ENCODE measurements at places on chromosomes 3 and 15.

DNA sequence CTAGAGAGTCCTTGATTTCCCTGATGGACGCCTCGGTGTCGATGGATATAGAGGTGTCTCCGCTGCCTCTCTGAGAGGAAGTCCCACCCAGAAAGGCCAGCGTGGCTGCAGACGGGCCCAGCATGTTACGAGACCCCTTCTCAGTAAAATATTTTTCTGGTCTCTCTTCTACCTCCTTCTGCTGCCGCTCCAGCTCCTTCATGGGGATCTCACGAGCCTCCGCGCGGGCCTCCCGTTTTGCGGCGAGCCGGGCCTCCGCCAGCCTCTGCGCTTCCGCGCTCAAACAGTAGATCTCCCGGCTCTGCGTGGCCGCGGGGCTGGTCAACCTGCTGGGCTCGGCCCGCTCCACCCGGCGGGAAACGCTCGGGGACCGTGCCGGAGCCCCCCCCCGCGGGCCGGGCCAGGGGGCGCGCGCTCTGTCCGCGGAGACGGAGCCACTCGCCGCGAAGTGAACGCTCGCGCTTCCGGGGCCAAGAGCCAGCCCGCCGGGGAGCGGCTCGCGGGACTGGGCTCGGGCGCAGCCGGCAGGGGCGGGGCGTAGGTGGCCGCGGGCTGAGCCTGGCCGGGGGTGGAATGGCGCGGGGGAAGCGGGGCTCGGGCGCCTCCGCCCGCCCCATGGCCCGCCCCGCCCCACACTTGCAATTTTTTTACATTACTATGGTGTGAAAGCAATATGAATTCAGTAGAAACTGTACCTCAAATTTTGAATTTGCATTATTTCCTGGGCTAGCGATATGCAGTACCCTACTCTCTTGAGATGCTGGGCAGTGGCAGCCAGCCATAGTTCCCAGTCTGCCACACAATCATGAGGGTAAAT, 10.2 kb upstream of the KCNMB3 start:
- DNase-seq = peak; percentile 73

GRCh38 chr3:117079997-117080396, 370.4 kb downstream of the TUSC7 start:
- no peak for DNase-seq

DNA sequence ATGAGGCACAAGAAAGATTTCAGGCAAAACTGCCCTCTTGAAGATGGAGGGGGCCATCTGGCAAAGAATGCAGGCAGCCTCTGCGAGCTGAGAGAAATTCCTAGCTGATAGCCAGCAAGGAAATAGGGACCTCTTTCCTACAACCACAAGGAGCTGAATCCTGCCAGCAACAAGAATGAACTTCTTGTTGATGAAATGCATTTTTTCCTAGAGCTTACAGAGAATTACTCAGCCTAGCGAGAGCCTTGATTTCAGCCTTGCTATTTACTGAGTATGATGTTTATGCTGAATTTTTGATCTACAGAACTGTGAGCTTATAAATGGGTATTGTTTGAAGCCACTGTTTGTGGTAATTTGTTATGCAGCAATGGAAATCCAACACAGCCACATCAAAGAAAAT, 148.5 kb upstream of the NAALADL2 start:
- no peak for DNase-seq

- DNase-seq = no peak
Measured at GRCh38 chr3:30306896-30307295, 299.5 kb upstream of the TGFBR2 start.

DNA sequence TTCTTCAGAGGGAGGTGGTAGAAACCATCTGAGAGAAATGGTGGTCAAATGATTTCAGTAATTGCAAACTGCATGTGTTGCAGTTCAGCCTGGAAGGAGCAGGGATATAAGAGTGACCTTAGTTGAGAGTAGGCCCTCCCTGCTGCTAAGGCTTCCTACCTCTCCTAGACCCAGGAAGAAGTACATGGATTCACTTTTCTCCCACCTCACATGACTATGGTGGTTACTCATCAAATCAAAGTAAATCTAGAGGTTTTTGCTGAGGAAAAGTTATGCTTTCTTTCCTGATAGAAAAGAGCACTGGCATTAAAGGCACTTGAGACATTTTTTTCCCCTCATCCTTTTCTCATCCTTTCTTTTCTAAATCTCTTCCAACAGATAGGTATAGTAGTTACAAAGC, 43.2 kb upstream of the LEKR1 start:
- DNase-seq = no peak

DNA sequence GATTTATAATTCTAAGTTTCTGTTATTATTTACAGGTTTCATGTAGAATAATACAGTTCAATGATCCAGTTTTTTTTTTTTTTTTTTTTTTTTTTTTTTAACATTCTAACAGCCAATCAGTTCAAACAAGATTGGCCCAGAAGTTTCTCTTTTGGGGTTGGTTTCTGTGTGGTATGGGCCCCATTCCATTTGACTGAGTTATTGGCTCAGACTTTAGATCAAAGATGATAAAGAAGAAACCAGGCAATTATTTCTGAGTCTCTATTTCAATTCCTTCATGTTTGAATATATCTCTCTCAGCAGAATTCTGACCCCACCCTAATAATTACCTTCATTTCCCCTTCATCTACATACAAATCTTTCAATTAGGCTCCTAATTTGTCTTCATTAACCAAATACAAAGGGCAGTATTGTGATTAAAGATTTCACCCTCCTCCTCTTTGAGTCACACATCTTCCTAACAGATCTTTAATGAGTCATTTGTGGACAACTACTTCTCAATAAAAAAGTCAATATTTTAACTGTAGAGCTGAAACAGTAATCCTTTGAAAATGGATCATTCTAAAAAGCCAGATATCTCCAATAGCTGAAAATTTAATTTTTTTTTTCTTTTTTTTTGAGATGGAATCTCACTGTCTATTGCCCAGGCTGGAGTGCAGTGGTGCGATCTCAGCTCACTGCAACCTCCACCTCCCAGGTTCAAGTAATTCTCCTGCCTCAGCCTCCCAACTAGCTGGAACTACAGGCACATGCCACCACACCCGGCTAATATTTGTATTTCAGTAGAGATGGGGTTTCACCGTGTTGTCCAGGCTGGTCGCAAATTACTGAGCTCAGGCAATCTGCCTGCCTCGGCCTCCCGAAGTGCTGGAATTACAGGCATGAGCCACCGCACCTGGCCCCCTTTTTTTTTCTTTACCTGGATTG, 878.8 kb downstream of the NAALADL2 start:
- DNase-seq = no peak

- DNase-seq = no peak
Measured at GRCh38 chr15:55555089-55555488, 33.1 kb downstream of the PYGO1 start.

GRCh38 chr3:33722191-33722590, 4.1 kb upstream of the CLASP2 start:
- DNase-seq = no peak

DNA sequence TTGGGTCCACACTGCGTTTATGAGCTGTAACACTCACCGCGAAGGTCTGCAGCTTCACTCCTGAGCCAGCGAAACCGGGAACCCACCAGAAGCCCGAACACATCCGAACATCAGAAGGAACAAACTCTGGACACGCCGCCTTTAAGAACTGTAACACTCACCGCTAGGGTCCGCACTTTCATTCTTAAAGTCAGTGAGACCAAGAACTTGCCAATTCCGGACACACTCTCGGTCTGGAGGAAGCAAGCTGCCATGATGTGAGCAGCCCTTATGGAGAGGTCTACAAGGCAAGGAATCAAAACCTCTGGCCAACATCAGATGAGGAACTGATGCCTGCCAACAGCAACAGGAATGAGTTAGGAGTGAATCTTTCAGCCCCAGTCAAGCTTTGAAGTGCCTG, 62.9 kb downstream of the SLC28A2 start:
- no peak for DNase-seq

GRCh38 chr3:186320862-186321568, 41.0 kb downstream of the DGKG start:
- DNase-seq = no peak

- no peak for DNase-seq
Measured at GRCh38 chr15:45180201-45180600, 7.6 kb downstream of the SHF start.

DNA sequence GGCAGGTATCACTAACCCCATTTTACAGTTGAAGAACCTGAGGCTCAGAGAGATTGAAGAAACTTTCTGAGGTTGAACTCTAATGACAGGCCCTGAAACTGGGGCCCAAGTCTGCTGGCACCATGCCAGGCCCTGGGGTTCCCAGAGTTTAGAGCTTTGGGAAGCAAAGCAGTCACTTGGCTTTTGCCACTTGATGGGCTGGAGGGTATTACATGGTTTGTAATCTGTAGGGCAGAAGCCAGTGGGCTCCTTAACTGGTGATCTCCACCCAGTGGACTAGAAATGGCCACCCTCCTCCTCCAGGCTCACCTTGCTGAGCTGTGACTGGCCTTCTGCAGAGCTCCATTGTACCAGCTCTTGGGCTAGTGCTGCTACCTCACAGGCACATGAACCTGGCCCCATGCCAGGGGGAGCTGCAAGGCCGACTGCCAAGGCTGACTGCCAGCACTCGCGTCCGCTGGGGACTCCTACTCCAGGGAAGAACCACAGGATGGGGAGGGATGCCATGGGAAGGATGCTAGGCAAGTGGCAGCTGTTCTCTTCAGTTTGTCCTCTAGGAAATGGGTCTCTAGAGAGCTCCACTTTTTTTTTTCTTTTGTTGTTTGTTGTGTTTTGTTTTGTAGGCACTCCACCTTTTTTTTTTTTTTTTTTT, 104.8 kb downstream of the ETFA start:
- no peak for DNase-seq

DNA sequence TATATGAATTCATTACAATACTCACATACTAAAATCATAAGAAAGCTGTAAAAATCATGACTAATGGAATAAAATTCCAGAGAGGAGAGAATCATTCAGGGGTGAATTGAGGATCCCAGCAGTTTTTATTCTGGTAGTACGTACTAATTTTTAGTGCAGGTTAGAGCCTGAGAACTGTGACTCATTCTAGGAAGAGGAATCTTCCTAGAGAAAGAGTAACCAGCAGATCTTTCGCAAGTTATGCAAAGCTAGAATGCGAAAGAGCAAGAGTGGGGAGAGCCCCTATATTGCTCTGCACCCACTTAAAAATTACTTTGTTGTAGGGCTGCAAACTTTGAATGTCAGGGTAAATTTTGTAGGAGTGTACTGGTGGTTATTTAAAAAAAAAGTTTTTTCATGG, 303.6 kb upstream of the ARPP21 start:
- no peak for DNase-seq

DNA sequence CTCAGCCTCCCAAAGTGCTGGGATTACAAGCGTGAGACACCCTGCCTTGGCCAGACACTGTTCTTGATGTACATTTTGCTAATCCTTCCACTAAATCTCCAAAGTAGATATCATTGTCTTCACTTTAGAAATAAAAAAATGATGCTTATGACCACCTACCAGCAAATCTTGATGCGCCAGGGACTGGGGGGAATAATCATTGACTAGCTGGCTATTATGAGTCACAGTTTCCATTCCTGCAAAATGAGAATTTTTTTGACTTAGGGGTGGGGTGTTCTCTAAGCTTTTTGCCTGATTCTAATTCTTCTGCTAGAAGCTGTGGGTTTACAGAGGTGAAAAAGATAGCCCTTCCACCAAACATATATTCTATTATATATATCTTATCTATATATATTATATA, 17.1 kb upstream of the RFC4 start:
- no peak for DNase-seq

DNA sequence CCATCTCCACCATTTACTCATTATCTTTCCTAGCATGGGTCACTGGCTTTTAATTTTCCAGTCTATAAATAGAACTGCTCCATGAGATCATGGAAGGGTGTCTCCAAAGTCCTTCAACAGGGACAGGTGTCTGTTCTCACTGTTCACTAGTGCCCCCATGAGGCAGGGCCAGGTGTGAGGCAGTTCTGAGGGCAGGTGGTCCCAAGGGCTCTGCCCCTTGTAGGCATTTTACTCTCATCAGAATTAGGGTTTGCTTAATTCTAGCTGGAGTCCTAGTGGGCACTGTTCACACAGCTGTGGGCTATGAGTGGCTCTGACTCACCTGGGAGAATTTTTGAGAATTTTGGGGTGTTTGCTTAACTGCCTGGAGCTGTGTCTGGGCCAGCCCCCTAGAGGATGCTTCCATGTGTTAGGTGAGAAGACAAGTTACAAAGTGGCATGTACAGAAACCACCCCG, 248.0 kb upstream of the LYSMD4 start:
- DNase-seq = no peak

GRCh38 chr3:139721370-139721769, 43.6 kb upstream of the NMNAT3 start:
- no peak for DNase-seq

DNA sequence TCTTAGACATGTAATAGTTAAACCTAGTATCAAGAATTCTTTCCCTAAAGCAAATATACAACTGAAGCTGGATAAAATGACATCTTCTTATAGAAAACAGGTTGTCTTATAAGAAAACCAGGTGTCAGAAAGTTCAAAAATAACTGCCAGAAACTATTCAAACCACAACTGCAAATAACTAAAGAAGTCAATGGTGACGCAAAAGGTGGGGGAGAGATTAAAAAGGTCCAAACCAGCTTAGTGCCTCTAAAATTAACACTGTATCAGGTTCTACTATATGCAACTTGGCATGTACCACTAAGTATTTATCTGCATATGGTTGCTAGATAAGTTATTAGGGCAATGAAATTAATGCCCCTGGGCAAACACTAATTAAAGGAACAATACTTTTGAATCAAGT, 136.8 kb downstream of the TBL1XR1 start:
- no peak for DNase-seq

DNA sequence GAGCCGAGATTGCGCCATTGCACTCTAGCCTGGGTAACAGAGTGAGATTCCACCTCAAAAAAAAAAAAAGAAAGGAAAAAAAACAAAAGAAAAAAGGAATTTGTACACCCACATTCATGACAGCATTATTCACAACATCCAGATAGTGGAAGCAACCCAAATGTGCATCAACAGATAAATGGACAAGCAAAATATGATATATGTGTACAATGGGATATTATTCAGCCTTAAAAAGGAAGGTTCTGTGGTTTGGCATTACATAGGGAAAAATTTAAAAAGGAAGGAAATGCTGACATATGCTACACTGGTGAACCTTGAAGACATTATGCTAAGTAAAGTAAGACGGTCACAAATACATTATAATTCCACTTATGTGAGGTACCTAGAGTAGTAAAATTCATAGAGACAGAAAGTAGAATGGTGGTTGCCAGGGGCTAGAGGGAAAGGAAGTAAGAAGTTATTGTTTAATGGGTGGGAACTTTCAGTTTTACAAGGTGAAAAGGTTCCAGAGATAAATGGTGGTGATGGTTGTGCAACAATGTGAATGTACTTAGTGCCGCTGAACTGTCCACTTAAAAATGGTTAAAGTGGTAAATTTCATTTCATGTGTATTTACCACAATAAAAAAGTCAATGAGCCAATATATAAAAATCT, 118.5 kb downstream of the MYLK start:
- DNase-seq = no peak

- DNase-seq = no peak
Measured at GRCh38 chr3:94317017-94317416, 254.2 kb downstream of the NSUN3 start.

GRCh38 chr3:65112751-65113300, 425.0 kb upstream of the ADAMTS9 start:
- no peak for DNase-seq

Measured in coronary artery (tissue), 2 donors.